ENCODE measurements at places on chromosomes 1 and 21.

DNA sequence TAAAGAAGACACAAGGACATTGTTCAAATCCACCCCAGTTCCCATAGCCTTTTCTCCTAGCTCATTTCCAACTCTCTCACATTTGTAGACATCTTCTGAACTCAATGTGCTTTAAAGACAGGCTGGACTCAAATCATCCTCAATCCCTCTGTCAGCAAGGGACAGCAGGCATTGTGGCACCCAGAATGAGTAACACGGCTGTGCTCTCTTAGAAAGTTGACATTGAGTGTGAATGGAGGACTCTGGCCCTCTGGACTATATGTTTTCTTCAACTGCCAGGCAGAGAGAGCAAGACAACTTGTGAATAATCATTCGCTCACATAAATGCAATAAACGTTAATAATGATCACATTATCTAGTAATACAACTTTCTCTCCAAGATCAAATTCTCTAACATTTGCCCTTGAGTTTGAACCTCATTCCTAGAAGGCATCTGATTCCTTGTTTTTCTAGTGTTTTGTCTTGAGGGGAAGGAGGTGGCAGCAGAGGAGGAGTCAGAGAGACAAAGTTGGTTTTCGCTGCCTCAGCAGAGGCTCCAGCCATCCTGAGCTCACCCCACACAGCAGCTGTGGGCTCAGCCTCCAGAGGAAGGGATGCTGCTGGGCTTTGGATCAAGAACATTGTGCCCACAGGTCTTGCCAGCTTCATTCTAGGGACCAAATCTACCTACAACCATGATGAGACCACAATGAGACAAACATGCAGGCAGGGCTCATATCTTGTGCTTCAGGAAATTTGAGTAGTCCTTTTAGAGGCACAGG lies 85.1 kb downstream of the BCAR3 start:
- DNase-seq, result no peak

DNA sequence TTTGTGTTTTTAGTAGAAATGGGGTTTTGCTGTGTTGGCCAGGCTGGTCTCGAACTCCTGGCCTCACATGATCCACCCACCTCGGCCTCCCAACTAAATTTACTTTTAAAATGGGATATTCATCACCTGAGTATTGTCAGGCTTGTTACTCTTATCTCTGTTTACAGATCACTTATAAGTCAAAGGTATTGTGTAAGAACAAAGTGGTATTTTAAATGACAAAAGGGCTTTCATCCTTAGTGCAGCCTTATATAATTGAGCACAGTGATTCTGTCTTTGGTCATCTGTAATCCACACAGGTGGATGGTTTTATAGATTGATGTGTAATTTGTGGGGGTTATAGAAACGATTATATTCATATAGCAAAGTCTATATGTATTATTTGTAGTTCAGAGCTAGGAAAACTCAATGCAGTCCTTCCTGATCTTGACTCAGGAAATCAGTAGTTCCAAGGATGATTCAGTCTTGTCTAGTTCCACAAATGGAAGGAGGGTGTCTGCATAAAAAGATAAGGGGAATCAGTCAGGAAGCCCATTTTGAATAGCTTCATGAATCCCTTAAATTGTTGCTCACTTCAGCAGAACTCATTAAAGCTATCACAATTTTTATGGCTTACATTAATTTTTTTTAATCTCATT lies 34.6 kb downstream of the STXBP3 start:
- DNase-seq, result no peak

GRCh38 chr1:54267815-54268761 lies 68.1 kb downstream of the MRPL37 start:
- no peak for DNase-seq

- no peak for DNase-seq
Observed at GRCh38 chr1:36457691-36458090, 6.5 kb downstream of the MRPS15 start.

GRCh38 chr1:17235135-17235885 lies 13.6 kb upstream of the PADI3 start:
- DNase-seq, result no peak

DNA sequence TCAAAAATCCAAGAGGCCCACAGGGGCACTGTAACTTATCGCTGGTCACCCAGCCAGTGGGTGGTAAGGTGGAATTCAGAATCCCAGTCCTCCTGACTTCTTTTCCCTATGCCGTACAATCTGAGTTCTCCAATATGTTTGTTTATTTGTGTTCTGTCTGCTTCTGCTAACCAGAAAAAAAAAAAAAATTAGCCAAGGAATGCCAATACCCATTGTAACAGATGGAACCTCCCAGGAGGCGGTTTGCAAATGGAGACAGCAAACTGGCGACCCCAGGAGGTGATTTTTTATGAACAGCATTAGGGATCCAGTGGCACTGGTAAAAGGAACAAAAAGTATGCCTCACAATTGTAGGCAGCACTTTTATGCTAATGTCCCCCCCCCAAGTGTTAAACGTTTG lies 189.0 kb upstream of the FGGY start:
- DNase-seq, result peak; percentile 75

DNA sequence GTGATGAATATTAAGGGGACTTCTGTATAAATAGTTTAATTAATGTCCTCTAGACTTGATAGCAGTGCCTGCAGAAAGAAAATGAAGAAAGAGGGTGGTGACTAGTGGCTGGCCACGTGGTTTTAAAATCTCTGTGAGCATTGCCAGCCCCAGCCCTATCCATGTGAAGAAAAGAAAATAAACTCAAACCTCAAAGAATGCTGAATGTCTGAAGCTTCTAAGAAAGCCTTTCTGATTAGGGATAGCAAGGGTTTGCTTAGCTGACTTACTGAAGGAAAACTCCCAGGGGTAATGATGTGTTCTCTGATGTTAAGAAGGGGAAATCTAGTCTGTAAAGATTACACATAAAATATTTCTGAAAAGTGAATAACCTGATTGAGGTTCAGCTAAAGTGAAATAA lies 31.8 kb downstream of the ADGRL2 start:
- DNase-seq, result no peak
